ENCODE measurements at places on chromosomes 2 and 18. TPM values are rescaled to one million over a fixed set of nuclear protein-coding genes. Genes with fewer than 3 reads are reported as not detected.

C2orf49 gene
- 29.7 TPM for total RNA-seq

CDH2 gene
- total RNA-seq = 459 TPM

MAP3K19 gene
- not detected for total RNA-seq

DNA sequence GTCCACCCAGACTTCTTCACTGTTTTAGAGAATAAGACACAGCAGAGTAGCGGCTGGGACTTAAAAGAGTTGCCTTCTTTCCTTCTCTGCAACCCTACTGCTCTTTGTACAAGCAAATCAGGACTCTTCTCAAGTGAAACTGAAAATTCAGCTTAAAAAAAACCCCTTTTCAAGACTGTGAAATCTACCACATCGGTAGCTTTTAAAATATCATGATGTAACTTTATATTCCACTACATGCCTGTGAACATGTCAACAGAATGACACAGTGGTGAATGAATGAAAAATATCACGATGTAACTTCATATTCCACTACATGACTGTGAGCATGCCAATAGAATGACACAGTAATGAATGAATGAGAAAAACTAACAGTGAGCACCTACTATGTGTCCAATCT lies 53.4 kb downstream of the TCF4 start:
- DNase-seq = no peak

- no peak for DNase-seq
Measured at GRCh38 chr18:62963507-62963906, 248.2 kb downstream of the PHLPP1 start.

CYP27C1 gene
- total RNA-seq = 3.8 TPM

GRCh38 chr18:31617031-31617717 lies 25.5 kb downstream of the TTR start:
- no peak for DNase-seq

IL18RAP gene
- total RNA-seq = not detected

DNA sequence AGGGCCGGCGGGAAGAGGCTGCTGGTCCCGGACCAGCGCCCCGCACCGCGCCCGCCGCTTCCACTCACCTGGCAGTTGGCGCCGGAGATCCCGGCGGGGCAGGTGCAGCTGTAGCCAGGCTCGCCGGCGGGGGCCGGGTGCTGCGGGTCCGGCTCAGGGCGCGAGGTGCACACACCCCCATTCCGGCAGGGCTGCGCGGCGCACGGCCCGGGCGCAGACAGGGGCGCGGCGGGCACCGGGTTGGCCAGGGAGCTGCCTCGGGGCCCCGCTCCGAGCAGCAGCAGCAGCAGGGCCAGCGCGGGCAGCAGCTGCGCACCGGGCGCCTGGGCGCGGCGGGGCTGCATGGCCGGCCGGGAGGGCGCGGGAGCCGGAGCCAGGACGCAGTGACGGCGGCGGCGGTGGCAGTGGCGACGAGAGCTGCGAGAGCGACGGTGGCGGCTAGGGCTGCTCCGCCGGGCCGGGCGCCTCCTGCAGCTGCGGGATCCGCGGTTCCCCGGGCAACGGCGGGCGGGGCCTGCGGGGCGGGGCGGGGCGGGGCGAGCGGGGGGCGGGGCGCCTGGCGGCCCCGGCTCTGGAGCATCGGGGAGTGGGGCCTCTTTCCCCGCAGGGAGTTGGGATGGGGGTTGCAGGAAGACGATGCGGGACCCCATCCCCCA lies at the start of gene DNER:
DNER (minus strand) TSS at position 476 of the 656 bp plus-strand sequence; CDS start at position 344, 132 bp downstream.
- peak; percentile 87 for DNase-seq

- no peak for DNase-seq
Measured at GRCh38 chr18:78549971-78550370, 429.6 kb upstream of the SALL3 start.

SIX2 gene
- total RNA-seq = 0.12 TPM

TUBA3E gene
- not detected for total RNA-seq

- no peak for DNase-seq
Measured at GRCh38 chr2:160387558-160388262, 105.9 kb downstream of the RBMS1 start.

- DNase-seq = no peak
Measured at GRCh38 chr2:229243890-229244560, 27.1 kb downstream of the PID1 start.

DNA sequence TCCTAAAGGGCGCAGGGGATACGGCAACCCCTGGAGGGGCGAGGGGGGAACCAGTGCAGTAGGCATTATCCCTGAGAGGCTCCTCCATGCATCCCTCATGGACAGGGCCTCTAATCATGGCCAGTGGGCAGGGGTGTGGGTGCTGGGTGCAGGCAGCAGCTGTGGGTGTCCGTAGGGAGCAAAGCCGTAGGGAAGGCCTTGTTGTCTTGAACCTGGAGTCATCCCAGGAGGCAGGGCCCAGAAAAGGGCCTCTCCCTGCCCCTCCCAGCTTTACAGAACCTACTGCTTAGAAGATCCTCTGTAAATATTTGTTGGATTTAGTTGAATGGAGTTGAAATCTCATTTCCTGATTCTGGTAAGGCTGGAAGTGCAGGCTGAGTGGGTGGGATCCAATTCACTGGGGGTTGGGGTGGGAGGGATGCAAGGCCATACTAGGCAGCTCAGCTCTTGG lies 207.0 kb upstream of the HAAO start:
- DNase-seq = no peak
